ENCODE measurements at places on chromosomes 5 and 9.

GRCh38 chr9:85715587-85715986 is 26.2 kb downstream of the AGTPBP1 start:
- no peak for DNase-seq

- peak; percentile 9 for DNase-seq
Measured at GRCh38 chr9:80175286-80176150, 603.8 kb downstream of the TLE4 start.

DNA sequence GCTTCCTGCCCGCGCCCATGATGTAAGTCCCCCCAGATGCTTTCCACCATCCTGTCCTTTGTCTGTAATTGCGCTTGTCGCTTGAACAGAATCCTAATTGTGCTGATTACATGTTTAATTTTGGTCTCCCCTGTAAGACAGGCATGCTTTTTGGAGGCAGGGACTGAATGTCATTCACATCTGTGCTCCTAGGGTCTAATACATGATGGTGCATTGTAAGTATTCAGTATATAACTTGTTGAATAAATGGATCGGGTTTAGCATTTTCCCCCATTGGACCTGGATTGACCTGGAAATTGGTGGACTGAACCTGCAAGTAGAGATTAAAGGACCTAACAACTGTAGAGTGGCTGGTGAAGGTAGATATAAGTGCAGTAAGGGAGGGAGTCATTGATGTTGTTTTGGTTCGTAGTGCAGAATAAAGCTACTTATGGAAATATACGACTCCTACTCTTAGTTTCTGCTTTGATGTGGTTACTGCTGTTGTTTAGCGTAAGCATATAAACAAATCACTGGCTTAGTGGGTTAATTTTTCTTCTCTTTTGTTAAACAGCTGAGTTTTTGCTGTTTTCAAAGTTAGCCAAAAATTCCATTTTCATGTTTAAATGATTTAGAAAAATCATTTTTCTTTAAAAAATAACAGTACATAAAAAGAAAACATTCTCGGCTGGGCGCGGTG is 57.3 kb downstream of the TRIO start:
- DNase-seq = no peak

DNA sequence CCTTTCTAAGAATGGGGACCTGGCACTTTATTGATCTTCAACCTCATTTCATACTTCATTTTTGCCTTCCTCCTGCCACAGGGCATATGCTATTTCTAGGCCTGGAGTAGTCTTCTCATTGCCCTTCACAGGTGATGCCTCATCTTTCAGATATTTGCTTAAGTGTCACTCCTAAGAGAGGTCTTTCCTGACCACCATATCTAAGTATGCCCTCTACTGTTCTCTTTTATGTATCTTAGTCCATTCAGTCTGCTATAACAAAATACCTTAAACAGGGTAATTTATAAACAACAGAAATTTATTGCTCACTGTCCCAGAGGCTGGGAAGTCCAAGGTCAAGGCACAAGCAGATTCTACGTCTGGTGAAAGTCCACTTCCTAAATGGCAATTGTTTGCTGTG is 99.1 kb downstream of the ADAMTS6 start:
- no peak for DNase-seq

GRCh38 chr5:174545926-174546325 is 178.5 kb upstream of the MSX2 start:
- DNase-seq = no peak

GRCh38 chr5:71631070-71631469 is 43.9 kb downstream of the MCCC2 start:
- no peak for DNase-seq

GRCh38 chr9:36837431-36838405 is 196.3 kb downstream of the PAX5 start:
- no peak for DNase-seq

GRCh38 chr5:139110526-139111168 is 87.5 kb downstream of the SIL1 start:
- no peak for DNase-seq

DNA sequence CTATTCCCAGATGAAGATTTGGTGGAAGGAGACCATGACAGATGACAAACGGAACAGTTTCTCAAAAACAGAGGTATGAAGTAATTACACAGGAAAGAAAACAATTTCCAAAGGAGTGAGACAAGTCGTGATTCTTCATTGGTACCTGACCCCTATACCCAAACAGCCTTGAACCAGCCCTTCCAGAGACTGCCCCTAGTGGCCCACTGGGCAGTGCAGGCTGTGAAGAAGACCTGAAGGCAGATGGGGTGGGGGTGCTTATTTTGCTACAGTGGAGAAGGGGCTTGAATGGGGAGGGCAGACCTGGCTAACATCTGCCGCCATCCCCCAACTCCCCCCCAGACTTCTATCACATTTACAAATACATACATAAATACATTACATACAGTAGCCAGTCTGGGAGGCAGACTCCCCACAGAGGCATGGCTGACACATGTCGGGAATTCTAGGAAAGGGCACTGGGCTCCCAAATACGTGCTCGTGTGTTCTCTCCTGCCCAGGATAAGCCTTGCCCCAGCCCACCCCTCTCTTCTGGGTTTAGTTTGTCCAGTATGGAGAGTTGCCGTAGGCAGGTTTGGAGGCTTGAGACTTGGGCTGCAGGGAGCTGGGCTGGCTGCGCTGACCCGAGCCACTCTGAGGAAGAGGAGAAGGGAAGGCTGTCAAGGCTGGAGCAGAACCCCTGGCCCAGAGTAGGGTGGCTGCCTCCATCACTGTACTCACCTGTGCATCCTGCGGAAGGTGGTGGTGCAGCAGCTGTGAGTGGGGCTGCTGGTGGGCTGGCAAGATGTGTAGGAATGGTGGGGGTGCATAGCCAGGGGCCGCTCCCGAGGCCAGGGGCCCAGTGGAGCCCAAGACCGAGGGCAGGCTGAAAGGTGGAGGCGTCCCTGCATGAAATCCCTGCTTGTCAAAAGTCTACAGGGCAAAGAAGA is 105.3 kb downstream of the UBE2R2 start:
- no peak for DNase-seq
